Stimulated activated CD8-positive, alpha-beta memory T cell treated with anti-CD3 and anti-CD28 coated beads, Interleukin-7, amount 100 ng/mL, for 1 hour (primary cell): ENCODE measurements at places on chromosomes 4 and X.

DNA sequence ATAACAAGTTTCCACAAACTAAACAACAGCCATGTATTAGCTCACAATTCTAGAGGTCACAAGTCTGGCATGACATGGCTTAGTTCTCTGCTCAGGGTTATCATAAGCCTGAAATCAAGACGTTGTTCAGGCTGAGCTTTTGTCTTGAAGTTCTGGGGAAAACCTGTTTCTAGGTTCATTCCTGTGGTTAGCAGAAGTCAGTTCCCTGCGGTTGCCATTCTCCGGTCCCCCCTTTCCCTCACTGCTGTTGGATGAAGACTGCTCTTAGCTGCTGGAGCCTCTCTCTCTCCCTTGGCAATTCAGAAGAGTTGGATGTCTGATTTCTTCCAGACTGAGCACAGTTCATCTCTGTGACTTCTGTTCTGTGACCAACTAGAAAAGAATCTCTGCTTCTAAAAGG is 962.6 kb downstream of the PCDH7 start:
- DNase-seq: no peak

DNA sequence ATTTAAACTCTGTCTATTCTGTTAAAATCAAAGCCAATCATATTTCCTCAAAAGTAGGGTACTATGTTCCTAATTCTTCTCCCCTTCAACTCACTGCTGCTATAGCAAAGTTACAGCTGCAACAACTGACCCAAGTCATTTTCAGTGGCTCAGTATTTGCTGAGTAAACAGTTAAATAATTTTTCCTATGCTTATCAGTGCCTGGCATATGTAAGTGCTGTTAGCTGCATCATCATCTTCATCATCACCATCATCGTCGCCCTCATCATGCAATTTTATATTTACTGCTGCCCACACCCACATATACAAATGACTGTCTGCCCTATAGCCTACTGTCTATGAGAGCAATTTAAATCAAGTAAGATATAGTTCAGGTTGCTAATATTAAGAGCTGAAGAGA is 21.9 kb downstream of the COQ2 start:
- DNase-seq: no peak

DNA sequence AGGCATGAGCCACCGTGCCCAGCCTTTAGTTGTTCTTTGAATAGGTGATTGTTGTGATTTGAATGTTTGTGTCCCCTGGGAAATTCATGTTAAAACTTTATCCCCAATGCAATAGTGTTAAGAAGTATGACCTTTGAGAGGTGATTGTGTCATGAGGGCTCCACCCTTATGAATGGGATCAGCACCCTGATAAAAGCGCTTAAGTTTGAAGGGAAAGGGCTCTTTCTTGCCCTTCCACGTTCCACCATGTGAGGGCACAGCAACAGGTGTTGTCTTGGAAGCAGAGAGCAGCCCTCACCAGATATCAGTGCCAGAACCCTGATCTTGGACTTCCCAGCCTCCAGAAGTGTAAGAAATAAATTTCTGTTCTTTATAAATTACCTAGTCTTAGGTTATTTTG is 33.7 kb upstream of the RP2 start:
- DNase-seq: no peak

GRCh38 chr4:23897564-23898109 is 7.8 kb upstream of the PPARGC1A start:
- no peak for DNase-seq

- no peak for DNase-seq
Measured at GRCh38 chr4:101037249-101037648, 310.1 kb downstream of the PPP3CA start.
